ENCODE measurements at places on chromosomes 4 and X.

- no peak for DNase-seq
These were observed 139.4 kb upstream of the HCCS start for GRCh38 chrX:10971759-10972158.

DNA sequence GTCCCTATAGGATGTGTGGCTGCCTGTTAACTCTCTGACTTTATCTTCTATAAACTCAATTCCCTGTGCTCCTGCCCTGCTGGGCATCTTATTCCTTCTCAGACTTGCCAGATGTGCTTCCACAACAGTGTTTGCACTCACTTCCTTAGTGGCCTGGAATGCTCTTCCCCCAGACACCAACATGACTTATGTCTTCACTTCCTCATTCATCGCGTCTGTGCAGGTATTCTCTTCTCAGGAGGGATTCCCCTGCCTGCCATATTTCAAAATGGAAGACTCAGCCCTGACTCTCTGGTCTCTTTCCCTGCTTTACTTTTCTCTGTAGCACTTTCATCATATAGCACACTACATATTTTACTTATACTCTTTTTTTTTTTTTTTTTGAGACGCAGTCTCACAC, 344.0 kb downstream of the CENPC start:
- DNase-seq, result no peak

DNA sequence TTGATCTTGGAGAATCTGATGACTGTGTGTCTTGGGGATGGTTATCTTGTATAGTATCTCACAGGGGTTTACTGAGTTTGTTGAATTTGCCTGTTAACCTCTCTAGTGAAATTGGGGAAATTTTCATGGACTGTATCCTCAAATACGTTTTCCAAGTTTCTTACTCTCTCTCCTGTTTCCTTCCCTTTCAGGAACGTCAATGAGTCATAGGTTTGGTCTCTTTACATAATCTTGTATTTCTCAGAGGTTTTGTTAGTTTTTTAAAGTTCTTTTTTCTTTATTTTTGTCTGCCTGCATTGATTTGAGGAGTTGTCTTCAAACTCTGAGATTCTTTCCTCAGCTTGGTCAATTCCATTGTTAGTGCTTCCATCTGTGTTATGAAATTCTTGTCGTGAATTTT, 227.7 kb upstream of the GPRIN3 start:
- DNase-seq, result no peak

- no peak for DNase-seq
These were observed 60.1 kb downstream of the TSC22D3 start for GRCh38 chrX:107715331-107716117.

- no peak for DNase-seq
These were observed 5.0 kb downstream of the GPR78 start for GRCh38 chr4:8585186-8585585.

DNA sequence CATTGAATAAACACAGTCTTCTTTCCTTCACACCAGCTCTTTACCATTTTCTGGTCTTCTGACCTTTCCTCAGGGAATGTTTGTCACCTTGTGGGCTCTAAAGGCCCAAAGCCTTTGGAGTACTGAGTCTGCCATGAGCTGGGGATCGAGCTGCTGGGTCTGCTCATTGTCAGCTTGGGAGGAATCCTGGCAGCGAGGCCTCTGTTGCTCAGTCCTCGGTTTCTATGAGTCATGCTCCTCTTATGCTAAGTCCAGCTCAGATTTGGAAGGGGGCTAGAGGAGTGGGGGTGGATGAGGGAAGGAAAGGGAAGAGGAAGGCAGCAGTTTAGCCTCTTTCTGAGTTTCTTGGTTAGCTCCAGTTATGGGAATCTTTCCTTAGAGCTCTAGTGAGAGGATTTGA, 31.1 kb downstream of the NHSL2 start:
- DNase-seq, result no peak

DNA sequence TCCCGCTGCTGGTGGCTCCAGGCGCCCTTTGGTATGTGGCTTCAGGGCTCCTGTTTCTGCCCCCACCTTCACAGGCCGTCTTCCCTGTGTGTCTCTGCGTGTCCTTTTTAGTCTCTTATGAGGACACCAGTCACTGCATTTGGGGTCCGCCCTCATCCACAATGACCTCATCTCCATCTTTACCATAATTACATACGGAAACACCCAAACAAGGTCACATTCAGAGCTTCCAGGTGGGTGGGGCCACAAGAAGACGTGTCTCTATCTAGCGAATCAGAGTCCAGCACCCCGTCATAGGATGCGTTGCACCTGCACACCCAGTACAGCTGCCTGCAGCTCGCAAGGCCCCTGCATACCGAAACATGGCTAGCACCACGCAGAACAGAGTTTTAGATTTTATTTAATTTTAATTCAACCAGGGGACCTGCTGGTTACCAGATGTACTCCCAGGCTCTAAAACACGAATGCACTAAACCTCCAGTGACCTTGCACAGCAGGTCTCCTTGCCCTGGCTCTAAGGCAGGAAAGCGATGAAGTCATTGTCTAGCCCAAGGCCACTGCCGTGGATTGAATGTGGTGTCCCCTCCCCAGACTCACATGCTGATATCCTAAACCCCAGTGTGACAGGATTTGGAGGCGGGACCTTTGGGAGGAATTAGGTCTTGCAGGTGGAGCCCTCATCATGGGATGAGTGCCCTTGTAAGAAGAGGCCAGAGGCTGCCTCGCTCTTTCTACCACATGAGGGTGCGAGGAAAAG, 30.3 kb downstream of the ABLIM2 start:
- DNase-seq, result no peak

DNA sequence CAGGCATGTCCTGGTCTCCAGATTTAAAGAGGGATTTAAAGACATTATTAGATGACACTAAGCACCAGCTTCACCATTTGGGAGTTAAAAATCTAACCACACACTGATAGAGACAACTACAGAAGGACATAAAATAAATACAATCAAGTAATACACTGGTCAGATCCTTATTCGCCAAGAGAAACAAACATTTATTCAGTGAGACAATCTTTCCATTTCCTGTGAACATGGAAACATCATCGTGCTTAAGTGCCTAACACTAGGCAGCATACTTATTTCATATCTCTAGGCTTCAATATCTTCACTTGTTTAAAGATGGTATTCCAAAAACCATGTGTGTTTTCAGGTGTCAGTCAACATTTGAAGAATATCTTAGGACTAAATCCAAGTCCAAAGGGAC, 103.6 kb downstream of the AREG start:
- DNase-seq, result no peak

DNA sequence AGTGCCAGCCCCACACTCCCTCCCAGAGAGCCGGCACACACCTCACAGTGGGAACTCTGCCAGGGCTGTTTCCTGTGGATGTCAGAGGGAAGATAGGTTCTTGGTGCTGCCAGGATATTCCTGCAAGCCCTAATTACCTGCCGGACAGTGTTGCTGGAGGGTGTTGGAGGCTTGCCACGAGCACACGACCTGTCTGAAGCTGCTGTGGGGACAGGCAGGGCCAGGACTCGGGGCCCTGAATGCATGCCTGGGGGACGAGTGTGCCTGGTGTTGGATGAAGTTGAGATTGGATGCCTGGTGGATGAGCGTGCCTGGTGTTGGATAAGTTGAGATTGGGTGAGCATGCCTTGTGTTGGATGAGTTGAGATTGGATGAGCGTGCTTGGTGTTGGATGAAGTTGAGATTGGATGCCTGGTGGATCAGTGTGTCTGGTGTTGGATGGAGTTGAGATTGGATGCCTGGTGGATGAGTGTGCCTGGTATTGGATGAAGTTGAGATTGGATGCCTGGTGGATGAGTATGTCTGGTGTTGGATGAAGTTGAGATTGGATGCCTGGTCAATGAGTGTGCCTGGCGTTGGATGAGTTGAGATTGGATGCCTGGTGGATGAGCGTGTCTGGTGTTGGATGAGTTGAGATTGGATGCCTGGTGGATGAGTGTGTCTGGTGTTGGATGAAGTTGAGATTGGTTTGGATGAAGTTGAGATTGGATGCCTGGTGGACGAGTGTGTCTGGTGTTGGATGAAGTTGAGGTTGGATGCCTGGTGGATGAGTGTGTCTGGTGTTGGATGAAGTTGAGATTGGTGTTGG, 23.2 kb upstream of the UVSSA start:
- no peak for DNase-seq

GRCh38 chrX:37786624-37787422, 7.0 kb downstream of the CYBB start:
- no peak for DNase-seq

DNA sequence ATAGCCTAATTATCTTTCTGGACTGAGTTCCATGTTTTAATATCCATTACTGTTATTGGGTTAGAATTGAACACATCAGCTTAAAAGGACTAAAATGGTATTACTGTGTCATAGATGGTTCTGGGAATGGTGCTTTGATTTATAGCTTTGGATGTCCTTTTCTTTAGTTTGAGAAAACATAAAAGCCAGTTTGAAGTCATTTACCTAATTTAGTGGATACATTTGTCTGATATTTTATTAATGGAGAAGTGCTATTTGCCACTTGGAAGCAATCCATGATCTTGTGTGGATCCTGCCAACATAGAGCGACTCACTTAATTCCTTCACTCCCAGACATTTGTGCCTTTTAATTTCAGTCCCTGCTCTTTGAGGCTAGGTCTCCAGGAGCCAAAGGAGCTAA, 212.4 kb upstream of the PACRGL start:
- no peak for DNase-seq

DNA sequence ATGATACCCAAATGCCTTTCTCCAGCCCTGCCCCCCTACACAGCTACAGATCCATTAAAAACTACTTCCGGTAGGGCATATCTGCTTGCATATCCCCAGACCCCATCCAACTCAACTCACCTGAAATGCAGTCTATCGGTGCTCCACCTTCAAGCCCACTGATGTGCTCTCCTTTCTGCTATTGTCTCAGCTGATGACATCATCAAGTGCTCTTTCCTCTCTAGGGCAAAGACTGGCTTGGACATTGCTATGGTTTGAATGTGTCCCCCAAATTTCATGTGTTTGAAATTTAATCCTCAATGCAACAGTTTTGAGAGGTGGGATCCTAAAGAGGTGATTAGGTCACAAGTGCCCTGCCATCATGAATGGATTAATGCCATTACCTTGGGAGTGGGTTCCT, 212.4 kb downstream of the RELL1 start:
- DNase-seq, result no peak

- no peak for DNase-seq
These were observed 80.5 kb upstream of the AMELX start for GRCh38 chrX:11212741-11213140.

DNA sequence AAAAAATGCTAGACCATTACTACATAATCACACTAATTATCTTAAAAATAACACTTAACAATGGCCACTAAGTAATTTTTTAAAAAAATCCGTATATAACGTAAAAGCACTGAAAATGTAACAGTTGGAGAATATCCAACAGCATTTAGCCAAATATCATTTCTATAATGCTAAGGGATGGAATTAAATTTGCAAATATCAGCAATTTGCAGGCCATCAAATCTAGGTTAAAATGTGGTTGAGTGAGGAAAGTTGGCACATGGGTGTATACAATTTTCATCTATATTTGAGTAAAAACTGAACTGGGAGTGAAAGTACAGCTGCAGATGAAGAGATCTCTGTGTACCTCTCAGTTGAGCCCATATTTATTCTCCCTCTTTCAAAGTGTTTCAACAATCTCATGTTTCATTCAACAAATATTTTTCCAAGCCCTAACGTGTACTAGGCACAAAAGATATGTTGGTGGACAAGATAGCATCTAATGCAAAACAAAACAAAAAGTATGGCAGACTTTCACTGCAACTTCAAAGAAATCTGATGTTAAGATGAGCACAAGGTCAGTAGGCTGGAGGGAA, 63.0 kb downstream of the MBNL3 start:
- DNase-seq, result no peak
